ENCODE measurements at places on chromosomes 3 and 15.

GRCh38 chr15:28185148-28185895 lies 86.2 kb upstream of the OCA2 start:
- no peak for DNase-seq

DNA sequence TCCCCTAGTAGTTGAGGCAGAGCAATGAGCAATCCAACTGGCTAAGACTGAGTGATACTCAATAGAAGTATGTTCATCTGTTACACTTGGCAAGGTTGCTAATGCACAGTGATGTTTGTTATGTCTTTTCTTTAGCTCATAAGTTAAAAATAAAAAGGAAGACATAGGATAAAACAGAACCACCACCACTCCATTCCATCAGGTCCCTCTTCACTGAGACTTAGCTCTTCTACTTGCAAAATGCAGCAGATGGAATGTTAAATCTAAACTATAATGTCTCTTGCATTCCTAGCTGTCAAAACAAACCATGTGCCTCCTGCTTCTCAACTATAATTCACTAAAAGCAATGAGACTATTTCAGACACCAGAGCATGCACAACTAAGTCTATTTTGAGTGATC lies 265.6 kb upstream of the UBE2E2 start:
- no peak for DNase-seq

DNA sequence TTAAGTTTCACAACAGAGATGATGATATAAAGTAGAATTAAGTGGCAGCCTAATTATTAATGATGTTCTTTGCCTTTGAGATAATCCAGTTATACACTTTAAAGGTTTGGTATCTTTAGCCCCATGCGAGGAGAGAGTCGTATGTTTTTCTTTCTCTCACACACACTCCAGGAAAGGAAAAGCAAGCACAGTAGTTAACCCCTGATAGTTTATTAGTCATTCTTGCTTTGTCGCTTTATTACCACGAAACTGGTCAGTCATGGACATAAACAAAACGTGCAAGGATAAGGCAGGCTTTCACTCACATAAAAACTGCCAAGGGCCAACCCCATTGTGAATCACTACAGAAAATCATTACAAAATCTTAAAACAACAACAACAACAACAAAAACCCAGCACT lies 866.9 kb downstream of the FHIT start:
- no peak for DNase-seq

GRCh38 chr3:16788440-16789056 lies 96.2 kb upstream of the PLCL2 start:
- DNase-seq = no peak

DNA sequence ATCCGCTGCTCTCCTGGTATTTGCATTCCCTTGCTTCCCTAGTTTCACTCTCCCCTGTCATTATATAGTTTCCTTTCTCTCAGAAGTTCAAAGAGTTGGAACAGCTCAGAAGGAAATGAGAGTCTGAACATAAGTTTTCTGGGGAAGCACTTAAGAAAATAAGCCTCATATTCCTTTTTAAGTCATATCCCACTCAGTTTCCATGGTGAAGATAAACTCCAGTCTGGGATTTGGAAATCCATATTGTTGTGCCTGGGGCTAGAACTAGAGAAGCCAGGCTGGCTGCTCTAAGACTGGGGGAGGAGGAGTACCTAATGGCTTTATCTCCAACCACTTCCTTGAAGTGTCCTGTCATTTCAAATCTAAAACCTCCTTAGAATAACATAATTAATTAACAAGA lies 134.2 kb upstream of the ALCAM start:
- no peak for DNase-seq

DNA sequence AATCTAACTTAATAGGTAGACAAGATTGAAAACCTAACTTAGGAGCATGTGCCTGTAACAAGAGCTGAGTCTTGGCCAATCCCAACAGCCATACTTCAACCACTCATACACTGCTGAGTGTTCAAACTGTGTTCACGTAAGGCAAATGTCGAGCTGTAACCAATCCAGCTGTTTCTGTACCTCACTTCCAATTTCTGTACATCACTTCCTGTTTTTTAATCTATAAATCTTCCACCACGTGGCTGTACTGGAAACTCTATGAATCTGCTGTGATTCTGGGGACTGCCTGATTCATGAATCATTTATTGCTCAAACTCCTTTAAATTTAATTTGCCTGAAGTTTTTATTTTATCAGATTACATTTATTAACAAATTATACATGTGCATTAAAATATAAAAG lies 44.6 kb upstream of the NEDD4 start:
- peak; percentile 38 for DNase-seq

DNA sequence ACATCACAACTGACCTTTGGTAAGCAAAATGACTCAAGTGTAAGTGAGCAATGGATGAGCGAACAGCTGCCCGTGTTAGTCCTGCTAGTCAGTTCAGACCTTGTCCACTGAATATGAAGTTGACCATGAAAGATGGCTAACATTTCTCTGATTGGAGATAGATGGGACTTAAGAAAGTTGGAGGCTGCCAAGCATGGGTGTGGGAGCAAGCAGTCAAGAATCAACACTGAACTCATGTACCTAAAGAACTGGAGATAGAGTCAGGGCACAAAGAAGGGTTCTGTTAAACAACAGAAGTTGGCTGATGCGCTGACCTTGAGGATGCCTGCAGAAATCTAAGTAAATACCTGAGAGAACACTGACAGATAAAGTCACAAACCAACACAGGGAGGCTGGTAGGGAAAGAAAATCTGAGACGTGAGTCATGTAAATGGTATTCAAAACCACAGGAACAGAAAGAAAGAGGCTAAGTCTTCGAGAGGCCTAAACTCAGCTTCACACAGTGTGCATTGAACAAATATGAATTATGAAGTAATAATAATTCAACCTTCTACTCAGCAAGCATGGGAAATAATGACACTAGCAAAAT lies 30.7 kb upstream of the ANPEP start:
- peak; percentile 61 for DNase-seq

- DNase-seq = peak; percentile 25
Observed at GRCh38 chr3:179563271-179563783, 601 bp downstream of the ACTL6A start.

- DNase-seq = no peak
Observed at GRCh38 chr15:70708839-70709238, 54.5 kb downstream of the UACA start.

- no peak for DNase-seq
Observed at GRCh38 chr3:53842436-53843194, 3.6 kb downstream of the CHDH start.

DNA sequence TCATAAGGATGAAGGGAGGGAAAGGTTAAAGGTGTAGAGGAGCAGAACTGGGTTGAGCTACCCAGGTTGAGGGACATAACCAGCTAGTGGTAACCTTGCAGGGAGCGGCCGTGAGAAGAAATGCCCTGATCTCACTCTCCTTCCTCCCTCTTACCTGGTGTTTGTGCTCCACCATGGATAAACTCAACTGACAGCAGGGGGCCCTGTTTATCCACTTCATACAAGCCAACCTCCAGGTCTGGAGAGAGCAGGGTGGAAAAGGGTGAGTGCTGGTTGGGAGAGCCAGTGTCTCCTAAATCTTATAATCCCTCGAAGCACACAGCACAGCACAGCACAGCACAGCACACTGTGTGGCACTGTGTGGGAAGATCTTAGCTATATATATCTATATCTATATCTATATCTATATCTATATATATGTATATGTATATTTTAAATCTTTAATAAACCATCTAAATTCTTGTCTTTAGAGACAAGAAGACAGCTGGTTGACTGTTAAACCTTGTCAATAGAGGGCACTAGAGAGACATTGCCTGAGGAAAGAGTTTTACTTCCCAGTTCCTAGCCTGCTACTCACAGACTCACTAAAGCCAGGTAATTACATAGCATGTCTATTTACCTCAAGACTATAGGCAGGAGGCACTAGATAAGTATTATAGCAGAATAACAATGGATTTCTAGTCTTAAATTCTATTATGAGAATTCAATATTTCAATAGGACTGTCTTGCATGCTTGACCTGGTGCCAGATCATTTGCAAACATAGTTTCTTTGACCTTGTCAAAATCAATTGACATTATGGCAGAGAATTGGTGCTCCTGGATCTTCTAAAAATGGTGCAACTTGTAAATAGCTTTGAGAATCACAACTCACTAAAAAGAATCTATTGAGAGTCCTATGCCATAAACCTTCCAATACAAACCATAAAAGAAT lies 21.7 kb upstream of the FMN1 start:
- DNase-seq = no peak

- DNase-seq = peak; percentile 71
Observed at GRCh38 chr3:39383881-39384664, 903 bp downstream of the SLC25A38 start.

DNA sequence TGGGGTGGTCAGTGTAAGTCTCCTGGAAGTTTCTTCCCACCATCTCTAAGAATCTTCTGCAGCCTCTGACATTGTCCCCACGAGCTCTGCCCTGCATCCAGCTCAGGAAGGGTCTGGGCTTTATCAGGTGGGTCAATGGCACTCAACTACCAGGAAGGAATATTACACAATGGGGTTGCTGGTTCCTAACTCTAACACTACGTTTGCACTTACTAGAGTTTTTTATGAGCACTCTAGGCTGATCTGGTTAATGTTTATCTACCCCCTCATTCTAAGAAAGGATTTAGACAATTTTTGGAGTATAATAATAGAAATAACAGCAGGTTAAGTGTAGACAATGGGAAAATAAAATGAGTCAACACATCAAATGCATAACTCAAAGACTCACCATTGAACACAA lies 411.1 kb upstream of the RGMA start:
- no peak for DNase-seq

DNA sequence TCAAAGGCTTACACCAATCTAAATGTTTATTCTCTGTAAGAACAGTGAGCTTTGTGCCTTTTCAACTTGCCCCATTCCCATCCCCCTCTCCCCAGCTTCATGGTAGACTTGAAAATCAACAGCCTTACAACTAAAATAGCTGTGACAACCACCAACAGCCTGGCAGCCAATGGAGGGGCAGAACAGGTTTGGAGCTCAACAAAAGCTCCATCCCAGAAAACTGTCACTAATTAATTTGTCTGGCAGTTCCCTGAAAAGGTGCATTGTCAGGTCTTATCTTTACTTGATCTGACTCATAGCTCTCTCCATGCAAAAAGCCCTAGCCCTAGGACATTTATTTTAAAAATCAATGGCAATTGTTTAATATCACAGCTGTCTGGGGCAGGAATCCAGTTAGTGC lies 22.6 kb downstream of the MTHFS start:
- no peak for DNase-seq

- DNase-seq = no peak
Observed at GRCh38 chr3:179234199-179234598, 16.7 kb downstream of the KCNMB3 start.

DNA sequence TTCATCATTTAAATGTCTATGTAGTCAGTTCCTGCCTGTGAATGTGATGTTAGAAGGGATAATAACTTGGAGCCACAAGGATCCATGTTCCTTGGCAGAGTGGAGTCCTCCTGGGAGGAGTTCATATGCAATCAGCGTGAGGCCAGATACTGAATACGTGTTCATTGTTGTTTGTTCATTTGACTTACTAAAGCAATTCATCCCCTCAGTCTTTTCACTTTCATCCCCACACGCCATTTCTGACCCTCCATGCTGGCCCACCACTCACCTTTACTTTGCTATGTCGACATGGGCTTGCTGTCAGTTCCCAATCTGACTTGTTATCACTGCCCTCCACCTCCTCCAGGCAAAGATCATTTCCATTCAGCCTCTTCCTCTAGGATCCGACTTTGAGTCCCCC lies 91.8 kb downstream of the SSR3 start:
- no peak for DNase-seq

DNA sequence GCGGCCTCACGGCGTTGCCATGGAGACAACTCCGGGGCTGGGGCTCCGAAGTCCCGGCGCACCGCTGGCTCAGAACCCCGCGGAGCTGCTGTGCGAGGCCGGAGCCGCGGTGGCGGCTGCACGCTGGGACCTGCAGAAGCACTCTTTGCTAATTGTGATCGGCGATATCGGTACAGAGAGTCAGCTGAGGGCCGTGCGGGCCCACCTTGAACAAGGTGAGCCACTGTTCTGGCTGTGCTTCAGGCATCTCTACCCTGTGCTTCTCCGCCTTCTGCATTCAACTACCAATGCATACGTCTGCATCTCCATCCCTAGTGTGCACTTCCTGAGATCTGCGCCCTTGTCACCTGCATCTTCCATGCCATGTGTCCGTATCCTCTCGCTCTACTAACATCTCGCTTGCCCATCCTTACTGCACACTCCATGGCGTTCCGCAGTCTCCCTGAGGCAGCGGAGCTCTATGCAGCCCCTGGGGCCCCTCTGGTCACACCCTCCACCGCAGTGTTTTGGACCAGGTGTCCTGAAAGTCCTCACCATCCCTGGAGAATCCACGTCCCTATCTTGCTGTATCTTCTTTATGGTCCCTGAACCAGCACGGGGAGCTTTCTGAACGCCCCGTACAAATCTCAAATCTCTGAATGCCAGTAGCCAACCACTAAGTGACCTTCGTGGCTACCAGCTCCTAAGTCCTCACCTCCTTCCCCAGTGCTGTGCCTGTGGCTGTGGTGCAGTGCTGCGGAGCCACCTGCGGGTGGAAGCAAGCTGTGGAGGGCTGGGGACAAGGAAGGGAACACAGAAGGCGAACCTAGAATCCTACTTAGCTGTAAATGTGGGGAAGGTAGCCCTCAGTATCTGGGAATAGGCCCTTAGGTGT lies 6.2 kb upstream of the MAP1A start:
- no peak for DNase-seq

GRCh38 chr15:55224892-55225291 lies 28.2 kb upstream of the RSL24D1 start:
- no peak for DNase-seq

GRCh38 chr15:69450968-69451695 lies 1.5 kb upstream of the RPLP1 start:
- no peak for DNase-seq

DNA sequence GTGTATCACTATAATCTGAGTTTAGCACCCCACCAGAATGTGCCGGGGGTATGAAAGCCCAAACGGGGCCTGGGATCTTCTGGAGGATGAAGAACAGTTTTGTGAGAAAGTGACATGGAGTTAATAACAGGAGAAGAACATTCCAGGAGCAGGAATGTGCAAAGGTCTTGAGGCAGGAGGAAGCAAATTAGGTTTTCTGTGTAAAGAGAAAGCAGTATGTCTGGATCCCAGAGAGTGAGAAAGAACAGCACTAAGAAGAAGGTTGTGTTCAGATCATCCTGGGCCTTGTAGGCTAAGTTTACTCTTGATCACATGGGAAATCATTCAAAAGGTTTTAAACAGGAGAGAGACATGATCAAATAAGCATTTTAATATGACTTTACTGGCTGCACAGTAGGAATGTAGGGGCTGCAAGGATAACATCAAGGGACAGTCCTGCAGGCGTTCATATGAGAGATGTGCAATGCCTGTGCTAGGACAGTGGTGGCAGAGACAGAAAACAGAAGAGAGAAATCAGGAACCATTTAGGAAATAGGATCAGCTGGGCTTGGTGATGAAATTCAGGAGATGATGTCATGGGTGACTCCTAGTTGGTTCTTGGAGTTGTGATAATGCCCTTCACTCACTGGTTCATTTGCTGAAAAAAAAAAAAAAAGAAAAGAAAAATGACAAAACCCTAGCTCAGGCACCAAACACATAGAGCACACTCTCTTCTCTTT lies 113.5 kb downstream of the TNIK start:
- no peak for DNase-seq

- no peak for DNase-seq
Observed at GRCh38 chr3:63333815-63334214, 55.7 kb downstream of the SYNPR start.

- DNase-seq = no peak
Observed at GRCh38 chr15:52054381-52054780, 35.4 kb downstream of the MAPK6 start.

Data from skeletal muscle cell (primary cell).